HS-27A (cell line): ENCODE measurements at places on chromosomes 2 and 18.

- DNase-seq: no peak
These were observed 229.9 kb downstream of the ACKR3 start for GRCh38 chr2:236799391-236800026.

GRCh38 chr2:172985139-172985892 is 90.3 kb upstream of the MAP3K20 start:
- DNase-seq: no peak

GRCh38 chr2:233676046-233676445 is 4.3 kb downstream of the UGT1A9 start:
- DNase-seq: no peak

DNA sequence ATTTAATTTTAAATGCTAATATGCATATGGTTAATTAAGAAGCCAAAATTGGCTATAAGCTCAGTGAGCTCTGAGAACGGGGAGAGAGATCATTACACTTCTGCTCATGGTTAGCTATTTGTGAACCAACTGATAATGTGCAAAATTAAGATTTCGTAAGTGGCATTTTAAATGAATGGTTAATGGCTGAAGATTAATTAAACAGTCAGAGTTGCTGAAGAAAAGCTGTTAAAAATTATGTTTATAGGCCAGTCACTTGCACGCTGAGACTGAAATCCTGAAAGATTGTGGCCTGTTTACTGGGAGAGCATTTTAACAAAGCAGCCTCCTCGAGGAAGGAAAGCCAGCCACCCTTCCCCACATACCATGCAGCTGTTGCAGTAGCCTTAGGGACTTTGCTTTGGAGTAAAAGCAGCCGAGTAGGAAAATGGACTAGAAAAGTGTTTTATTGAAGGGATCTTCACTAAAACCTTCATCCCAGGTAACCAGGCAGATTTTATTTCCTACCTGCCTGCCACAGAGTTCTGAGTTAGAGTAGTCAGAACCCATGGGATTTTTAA is 218.8 kb upstream of the NRP2 start:
- no peak for DNase-seq

GRCh38 chr18:44921974-44922373 is 241.3 kb downstream of the SETBP1 start:
- no peak for DNase-seq
